ENCODE measurements at places on chromosomes 2 and 18.

- DNase-seq: peak; percentile 17
These were observed 70.4 kb downstream of the CWC22 start for GRCh38 chr2:179936654-179937053.

GRCh38 chr2:239268549-239268948 lies 132.3 kb downstream of the HDAC4 start:
- DNase-seq: peak; percentile 41

DNA sequence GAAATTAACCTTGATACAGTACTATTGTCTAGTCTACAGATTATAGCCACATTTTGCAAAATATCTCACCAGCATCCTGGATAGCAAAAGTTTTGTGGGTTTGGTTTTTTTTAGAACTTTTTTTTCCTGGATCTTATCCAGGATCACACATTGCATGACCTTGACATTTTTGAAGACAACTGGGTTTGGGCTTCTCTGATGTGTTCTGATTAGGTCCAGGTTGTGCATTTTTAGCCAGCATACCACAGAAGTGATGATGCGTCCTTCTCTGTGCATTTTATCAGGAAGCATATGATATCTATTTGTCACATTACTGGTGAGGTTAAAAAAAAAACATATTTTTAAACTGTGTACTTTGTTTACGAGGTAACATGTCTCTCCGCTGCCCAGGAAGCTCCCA lies 221.0 kb upstream of the OSR1 start:
- no peak for DNase-seq

DNA sequence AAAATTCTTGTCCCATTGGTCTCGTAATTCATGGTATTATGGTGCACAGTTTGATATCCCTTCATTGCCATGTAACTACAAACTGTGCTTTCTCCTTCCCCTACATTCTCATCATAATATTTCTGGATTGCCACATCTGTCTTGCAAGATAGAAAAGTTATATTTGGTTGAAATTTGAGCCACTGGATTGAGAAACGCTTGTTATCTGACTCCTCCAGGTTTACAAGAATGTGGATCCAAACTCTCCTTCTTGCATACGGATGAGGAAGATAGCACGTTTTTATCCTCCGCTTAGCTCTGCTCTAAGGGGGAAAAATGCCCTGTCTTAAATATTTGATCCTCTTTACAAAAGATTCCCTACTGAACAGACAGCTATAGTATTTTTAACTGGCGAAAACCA lies 438.2 kb downstream of the TSN start:
- no peak for DNase-seq

DNA sequence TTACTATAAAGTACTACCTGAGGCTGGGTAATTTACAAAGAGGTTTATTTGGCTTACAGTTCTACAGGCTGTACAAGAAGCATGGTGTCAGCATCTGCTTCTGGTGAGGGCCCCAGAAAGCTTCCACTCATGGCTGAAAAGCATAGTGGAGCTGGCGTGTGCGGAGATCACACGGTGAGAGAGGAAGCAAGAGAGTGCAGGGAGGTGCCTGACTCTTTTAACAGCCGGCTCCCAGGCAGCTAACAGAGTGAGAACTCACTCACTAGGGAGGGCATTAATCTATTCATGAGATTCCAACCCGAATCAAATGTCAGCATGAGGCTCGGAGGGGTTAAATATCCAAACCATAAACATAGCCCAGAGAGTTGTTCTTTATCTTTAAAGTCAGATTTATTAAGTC lies 117.3 kb downstream of the LDLRAD4 start:
- no peak for DNase-seq

GRCh38 chr2:218732761-218733158 lies 22.1 kb downstream of the TTLL4 start:
- DNase-seq: no peak

GRCh38 chr18:75526038-75526437 lies 98.5 kb upstream of the SMIM21 start:
- DNase-seq: no peak

- no peak for DNase-seq
These were observed 348.9 kb upstream of the RAB12 start for GRCh38 chr18:8260319-8260718.

- DNase-seq: no peak
These were observed 768.9 kb downstream of the SLC4A3 start for GRCh38 chr2:220396287-220396686.

DNA sequence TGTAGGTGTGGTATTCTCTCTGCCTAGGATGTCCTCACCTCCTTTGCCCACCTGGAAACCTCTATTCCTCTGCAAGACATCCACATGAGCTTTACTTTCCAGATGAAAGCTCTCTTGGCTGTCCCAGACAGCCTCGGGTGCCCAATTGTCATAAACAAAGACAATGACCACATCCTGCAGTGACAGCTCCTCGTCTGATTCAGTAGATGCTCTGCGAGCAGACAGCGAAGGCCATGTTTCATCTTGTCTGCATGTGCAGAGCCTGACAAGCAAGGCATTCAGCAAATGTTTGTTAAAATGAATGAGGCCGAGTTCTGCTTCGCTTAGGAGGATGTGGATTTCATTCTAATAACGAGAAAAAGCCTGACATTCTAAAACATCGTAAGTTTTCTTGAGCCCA lies 150.9 kb downstream of the MTCL1 start:
- no peak for DNase-seq

- no peak for DNase-seq
These were observed 86.2 kb upstream of the RAB6C start for GRCh38 chr2:129893244-129893643.

GRCh38 chr2:134463699-134464022 lies 209.8 kb downstream of the MGAT5 start:
- no peak for DNase-seq

DNA sequence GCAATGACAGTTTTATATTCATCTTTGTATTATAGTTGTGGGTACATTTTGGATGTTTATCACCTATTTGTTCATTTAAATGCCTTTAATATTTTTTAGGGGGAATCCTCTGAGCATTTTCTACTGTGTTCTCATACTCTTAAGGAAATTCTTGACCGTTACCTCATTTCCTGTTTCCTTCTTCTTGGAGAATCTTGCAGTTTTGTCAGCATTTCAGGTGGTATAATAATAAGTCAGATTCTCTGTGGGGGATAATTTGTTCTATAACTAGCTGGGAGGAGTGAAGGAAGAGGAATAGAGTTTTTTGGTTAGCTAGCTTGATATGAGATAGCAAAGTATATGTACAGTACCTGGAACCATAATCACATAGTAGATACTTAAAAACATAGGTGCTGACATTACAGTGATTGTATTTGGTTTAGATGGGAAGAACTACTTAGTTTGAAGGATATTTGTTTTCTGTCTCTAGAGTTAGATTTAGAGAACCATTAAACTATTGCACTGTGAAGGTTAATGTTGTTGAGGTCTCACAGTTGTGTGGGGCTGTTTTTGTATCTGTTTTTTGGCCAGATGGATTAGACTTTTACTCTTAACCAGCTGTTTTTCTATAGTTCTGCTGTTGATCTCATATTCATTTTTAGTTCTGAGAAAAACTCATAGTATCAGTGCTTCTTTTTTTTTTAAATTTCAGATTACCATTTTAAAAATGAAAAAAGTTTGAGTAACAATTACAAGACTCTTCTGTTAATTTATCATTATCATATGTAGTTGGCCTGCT lies 14.2 kb downstream of the MTX2 start:
- DNase-seq: no peak

DNA sequence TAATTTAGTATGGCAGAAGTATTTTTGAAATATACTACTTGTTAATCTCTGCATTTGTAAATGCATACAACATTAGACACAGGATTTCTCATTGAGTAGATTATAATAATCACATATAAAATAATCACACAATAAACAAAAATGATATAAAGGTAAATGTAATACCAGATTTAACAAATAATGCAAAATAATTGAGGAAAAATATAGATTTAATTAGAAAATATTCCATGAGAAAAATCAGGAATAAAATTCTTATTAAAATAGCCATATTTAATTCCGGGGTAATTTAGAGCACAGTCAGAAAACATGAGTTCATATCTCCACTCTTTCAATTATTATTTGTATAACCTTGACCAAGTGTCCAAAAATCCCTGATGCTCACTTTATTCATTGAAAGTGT lies 385.9 kb upstream of the SYT4 start:
- no peak for DNase-seq

- DNase-seq: no peak
These were observed 684.8 kb downstream of the RNF144A start for GRCh38 chr2:7601990-7602389.
